ENCODE measurements at places on chromosomes 16 and 17.

GRCh38 chr16:47848421-47849109 is 307.2 kb downstream of the ABCC12 start:
- peak; percentile 37 for DNase-seq

DNA sequence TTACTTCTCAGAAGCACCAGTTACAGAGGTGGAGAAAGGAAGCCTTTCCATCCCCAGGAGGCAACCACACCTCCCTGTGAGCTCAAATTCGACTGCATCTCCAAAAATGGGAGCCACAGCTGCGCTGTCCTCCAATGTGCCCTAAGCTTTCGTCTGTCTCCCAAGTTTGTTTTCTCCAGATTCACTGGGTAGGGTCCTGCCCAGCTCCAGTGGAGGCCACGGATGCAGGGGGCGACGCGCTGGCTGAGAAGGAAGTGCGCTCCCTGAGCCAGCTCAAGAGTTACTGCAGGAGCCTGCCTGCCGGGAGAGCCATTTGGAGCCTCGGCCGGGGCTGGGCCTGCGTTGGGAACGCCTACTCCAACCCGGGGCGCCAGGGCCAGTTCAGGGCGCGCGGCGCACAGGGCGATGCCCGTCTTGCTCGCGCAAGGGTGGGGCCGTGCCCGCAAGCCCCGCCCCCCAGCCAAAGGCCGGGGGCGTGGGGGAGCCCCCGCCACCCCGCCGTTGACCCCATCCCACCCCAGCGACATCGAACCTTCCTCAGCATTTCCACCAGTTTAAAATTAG is 19.5 kb downstream of the SIAH1 start:
- peak; percentile 87 for DNase-seq

GRCh38 chr17:72765368-72766153 is 326.9 kb downstream of the SLC39A11 start:
- no peak for DNase-seq

- DNase-seq: no peak
Measured at GRCh38 chr17:39794249-39794970, 56.7 kb downstream of the GRB7 start.

Measured in AG08396 (cell line).